Suppressor macrophage (primary cell): ENCODE measurements at places on chromosomes 12 and 14.

- no peak for DNase-seq
Observed at GRCh38 chr12:117469883-117470483, 108.6 kb upstream of the NOS1 start.

DNA sequence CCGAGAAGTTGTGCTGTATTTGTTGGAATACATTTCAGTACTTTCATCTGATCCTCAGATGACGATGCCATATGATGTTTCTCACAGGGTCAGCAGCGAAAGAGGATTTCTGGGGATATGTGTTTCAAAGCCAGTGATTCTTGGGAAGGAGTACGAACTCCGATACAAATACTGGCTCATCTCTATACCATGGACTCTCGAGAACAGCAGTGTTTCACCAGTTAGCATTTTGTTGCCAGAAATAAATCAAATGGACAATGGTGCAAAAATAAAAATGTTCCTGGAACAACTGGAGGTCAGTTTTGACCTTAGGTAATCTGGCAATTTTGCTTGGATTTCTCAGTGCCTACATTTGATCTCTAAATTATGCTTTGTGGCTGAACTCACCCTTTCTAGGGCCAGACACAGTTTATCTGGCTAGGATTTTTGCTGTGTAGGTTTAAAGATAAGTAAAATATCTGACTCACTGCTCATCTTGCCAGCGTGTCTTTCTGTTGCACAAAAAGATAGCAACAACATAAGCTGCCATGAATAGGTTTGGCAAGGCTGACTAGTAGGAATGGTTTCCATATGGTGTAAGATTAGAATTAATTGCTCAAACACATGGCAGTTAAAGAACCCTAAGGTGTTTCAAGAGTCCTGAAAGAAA, 11.0 kb upstream of the MGP start:
- no peak for DNase-seq

GRCh38 chr14:99233222-99234035, 38.6 kb downstream of the BCL11B start:
- no peak for DNase-seq

DNA sequence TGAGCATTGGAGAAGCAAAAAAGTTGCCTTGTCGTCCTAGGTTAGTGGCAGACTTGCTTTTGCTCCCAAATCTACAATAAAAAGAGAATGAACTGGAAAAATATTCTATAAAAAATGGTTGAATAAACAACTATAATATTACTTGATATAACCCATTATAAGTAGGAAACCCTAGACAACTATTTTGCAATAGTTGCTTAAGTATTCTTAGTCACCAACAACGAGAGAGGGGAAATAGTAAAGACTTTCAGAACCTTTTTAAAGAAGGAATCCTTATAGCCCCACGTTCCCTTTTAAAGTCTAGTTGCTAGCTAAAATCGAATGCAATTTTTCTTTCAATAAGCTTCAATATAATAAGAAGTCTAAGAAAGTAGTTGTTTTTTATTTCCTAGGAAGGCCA, 17.5 kb downstream of the AQP6 start:
- peak; percentile 82 for DNase-seq

GRCh38 chr12:126930234-126930633, 1336.7 kb upstream of the TMEM132C start:
- no peak for DNase-seq

- no peak for DNase-seq
Observed at GRCh38 chr14:71119075-71119474, 211.8 kb downstream of the PCNX1 start.

GRCh38 chr14:26104717-26105116, 493.1 kb downstream of the NOVA1 start:
- no peak for DNase-seq

- DNase-seq, result peak; percentile 68
Observed at GRCh38 chr12:2364631-2365051, 311.9 kb downstream of the CACNA1C start.

GRCh38 chr12:127579446-127579845, 687.5 kb upstream of the TMEM132C start:
- no peak for DNase-seq

DNA sequence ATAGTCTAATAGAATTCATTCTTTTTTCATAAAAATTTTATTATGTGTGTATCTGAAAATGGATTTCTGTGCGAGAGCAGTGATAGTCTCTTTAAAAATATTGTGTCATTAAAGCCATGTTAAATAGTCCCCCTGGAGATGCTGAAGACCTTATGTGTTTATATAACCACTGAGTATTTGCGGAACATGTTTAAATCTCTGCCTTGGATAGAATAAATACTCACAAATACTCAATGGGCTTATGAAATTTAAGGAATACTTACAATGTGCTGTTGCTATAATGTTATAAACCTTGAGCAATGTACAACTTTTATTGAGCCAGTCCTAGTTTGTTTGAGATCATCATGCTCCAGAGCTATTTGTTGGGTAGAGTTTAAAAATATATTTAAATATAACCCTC, 226.0 kb downstream of the SNAPC1 start:
- DNase-seq, result no peak

DNA sequence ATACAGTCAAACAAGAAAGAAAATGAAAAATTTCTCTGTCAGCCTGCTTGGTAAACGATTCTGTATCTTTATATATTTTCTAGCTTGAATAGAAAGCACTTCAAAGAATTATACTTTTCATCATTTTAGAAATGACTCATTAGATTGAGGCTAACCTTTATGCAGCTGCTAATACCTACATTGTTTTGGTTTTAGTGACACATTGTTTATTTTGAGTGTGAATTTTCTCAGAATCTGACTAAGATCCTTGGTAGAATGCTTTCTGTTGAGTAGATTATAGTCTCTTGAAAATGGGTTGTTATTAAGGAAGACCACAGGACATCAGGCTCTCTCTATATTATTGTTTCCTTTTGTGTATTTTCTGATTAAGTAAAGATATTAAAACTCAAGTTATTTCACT, at the start of gene PMCH:
Gene PMCH, minus strand, starts transcription at position 45 of the 400 bp plus-strand sequence. CDS start 63 bp downstream, outside the sequence.
- no peak for DNase-seq

DNA sequence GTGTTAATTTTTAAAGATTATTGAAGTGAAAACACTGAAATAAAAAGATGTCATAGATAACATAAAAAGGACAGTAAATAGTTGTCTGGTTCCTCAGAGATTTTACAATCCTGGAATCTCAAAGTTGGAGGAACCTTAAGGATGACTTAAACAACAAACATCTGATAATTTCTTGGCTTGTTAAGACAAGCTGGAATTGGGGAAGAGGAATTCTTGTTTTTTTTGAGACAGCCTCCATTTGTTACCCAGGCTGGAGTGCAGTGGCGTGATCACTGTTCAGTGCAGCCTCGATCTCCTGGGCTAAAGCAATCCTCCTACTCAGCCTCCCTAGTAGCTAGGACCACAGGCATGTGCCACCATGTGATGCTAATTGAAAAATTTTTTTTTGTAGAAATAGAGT, 2.3 kb downstream of the ZNF410 start:
- peak; percentile 24 for DNase-seq

GRCh38 chr12:18932715-18933114, 194.8 kb downstream of the CAPZA3 start:
- DNase-seq, result no peak

DNA sequence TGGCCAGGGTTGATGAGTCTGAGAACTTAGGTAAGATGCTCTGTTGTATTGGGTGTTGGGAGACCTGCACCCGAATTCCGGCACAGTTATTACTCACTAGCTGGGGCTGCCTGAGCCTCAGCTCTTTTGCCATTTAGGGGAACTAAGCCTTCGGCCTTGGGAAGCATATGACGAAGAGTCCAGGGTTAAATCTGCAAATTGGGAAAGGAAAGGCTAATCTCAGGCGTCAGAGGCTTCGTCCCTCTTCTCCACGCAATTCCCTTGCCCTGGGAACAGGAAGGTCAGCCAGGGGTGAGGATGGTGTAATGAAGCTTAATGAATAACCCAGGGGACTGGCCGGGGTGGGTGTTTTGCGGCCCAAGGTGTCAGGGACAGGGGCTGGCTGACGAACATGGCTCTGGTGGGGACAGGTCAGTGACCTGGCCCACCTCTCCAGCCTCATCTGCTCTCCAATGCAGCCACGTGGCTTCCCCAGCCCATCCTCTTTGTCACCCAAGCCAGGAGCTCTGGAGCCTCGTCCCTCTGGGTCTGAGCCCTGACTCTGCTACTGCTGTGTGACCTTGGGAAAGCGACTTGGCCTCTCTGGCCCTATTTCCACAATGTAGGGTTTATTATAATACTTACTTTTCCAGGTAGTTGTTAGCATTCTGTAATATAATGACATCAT, 3.8 kb upstream of the SDSL start:
- DNase-seq, result peak; percentile 96

DNA sequence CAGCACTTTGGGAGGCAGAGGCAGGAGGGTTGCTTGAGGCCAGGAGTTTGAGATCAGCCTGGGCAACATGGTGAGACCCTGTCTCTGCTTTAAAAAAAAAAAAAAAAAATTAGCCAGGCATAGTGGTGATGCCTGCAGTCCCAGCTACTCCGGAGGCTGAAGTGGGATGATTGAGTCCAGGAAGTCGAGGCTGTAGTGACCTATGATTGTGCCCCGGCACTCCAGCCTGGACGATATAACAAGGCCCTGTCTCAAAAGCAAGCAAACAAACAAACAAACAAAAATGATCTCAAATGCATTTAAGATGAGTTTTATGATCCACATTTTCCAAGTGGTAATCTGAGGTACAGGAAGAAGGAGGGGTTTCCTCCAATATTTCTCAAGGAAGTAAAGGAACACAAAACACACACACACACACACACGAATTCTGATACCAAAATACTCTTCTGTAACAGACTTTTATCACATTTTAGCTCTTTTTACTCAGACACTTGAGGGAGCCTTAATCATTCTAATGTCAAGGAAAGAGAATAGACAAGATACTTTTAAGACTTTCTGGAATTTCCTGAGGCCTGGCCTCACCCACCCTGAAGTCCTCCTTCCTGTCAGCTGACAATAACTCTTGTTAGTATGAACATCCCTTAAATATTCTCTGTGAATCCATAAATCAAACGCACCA, 44.4 kb upstream of the CERS5 start:
- DNase-seq, result no peak

DNA sequence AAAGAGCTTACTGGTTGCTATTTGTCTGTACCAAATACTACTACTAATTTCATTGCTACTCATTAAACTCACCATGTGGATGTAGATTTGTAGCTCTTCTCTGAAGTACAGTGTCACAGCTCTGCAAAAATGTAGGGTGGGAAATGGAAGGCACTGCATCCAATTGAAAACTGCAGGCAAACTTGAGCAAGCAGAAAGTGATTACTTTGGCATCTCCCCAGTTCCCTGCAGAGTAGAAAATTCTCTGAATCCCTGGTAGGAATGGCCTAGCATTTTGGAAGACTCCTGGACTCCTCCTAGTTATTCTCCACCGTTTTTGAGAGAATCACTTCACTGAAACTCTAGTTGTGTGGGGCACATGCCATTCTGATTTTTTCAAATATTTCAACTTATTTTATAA, 239.1 kb downstream of the DIO2 start:
- DNase-seq, result no peak

DNA sequence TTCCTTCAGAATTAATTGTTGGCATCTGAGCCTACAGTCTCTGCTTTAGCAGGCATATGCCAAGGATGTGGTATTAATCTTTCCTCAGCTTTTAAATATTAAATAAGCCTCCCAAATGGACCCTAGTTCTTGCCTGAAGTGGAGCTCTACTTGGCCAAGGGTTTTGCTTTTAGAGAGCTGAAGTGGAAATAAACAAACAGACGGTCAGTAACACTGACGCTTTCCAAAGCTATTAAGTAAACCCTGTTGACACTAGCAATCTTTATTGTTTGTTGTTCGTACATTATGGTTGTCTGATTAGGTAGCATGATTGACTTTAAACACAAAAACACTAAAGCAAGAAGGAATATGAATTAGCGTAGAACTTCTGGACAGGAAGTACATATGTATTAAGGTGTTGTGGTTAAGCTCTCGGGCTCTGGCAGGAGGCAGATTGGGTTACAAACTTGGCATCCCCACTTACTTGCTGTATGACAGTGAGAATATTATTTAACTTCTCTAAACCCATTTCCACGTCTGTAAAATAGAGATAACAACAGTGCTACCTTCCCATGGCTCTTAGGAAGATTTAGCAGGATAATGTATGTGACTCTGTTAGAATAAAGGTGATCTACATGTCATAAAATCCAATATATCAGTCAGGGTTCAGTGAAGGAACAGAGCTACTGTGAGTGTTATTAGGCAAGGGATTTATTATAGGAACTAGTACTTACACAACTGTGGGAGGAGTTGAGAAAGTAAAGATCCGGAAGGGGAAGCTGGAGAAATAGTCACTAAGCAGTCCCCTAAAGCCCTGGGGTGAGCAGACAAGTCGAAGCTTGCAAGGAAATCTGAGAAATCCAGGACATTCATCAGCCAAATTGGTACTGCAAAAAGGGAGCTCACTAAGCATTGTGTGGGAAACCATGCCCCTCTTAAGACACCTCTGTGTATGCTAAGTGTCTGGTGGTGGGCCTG, 92.2 kb upstream of the ATF7IP start:
- DNase-seq, result peak; percentile 92

GRCh38 chr12:112546996-112547395, 128.2 kb downstream of the PTPN11 start:
- no peak for DNase-seq

DNA sequence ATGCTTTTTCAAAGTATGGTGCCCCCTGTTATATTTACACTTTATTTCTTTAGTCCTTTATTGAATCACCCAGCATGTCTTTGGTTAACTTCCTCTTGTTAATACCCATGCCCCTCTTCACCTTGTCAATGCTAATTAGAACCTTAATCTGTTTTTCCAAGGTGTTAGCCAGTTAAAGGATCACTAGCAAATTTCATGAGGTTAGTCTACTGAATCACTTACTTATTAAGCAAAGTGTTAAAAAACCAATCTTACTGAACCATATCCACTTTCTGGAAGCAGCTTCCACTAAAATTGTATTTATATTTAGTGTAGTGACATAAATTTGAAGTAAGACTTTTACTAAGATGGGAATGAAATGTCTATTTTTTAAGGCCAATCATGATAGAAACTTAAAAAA, 27.9 kb downstream of the TAOK3 start:
- no peak for DNase-seq

GRCh38 chr14:89128311-89129026, 288.6 kb downstream of the FOXN3 start:
- no peak for DNase-seq

- DNase-seq, result no peak
Observed at GRCh38 chr12:48002773-48003218, 1.5 kb downstream of the COL2A1 start.

GRCh38 chr12:51295651-51296050, 25.4 kb upstream of the SMAGP start:
- no peak for DNase-seq

GRCh38 chr12:32836710-32837109, 59.9 kb downstream of the PKP2 start:
- DNase-seq, result no peak

- DNase-seq, result no peak
Observed at GRCh38 chr12:93245543-93245942, 132.2 kb upstream of the NUDT4 start.

GRCh38 chr12:29216266-29216665, 67.2 kb downstream of the FAR2 start:
- no peak for DNase-seq

DNA sequence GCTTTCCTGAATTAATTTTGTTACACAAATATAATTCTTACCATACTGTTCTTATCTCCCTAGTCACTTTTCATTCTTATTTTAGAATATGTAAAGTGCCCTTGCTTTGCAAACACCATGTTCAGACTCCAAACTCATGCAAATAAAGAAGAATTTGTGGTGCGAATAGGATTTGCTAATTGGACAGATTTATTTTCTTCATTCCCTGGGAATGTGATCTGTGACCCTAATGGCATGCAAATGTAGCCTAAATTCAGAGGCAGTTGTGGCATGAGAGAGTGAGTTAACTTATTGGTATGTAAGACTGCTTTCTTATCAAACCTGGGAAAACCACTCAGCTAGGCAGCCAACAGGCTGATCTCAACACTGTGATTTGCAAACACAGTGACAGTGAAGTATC, 10.0 kb downstream of the CAPZA3 start:
- DNase-seq, result no peak
